ENCODE measurements at places on chromosomes 16 and 17. TPM values are rescaled to one million over a fixed set of nuclear protein-coding genes. Genes with fewer than 3 reads are reported as not detected.

GRCh38 chr16:51306886-51307595, 156.0 kb upstream of the SALL1 start:
- no peak for DNase-seq

- no peak for DNase-seq
Observed at GRCh38 chr16:1209081-1209480, 16.0 kb downstream of the TPSG1 start.

- DNase-seq, result no peak
Observed at GRCh38 chr17:38544839-38545209, 60.9 kb downstream of the SRCIN1 start.

- DNase-seq, result no peak
Observed at GRCh38 chr17:20254541-20254940, 212.8 kb downstream of the LGALS9B start.

GRCh38 chr16:64453646-64454045, 668.2 kb downstream of the CDH11 start:
- DNase-seq, result no peak

DNA sequence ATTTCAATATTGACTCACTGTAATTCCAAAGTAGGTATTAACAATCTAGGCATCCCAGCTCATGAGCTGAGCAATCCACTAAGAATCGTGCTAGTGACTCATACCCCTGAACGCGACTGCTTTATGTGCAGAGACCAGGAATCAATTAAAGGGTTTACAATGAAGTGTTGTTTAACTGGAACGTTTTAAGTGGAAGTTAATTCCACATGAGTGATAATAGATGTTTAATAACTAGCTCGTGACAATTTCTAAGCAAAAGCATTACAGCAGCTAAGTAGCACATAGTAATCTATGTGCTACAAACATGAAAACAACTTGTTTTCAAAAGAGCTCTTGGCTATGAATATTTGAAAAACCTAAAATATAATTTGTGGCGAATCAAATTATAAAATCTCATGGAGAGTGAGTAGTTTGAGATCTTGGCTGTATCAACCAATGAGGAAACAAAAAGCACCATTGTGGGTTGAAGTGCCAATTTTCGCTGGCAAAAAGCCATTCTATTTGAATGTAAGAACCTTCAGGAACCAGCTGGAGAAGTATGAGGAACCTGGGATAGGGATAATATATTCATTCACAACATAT, 9.4 kb downstream of the GJC1 start:
- DNase-seq, result no peak

- DNase-seq, result no peak
Observed at GRCh38 chr16:6966925-6967324, 365.7 kb upstream of the RBFOX1 start.

- DNase-seq, result no peak
Observed at GRCh38 chr16:5451641-5452040, 354.0 kb upstream of the EEF2KMT start.

Gene TSR3
- total RNA-seq, result 59.2 TPM

Gene ASGR2
- total RNA-seq, result not detected

Gene KIFC3
- 196 TPM for total RNA-seq

Gene TUFM
- total RNA-seq, result 132 TPM

Gene NGFR
- 2.8 TPM for total RNA-seq

Gene TMEM235
- total RNA-seq, result not detected

Gene KRTAP17-1
- not detected for total RNA-seq

Gene ADGRG1
- 4.6 TPM for total RNA-seq

Gene ZG16
- total RNA-seq, result not detected
